Esophagus muscularis mucosa (tissue), 4 donors: ENCODE measurements at places on chromosomes 13 and 19. TPM values are rescaled to one million over a fixed set of nuclear protein-coding genes. Genes with fewer than 3 reads are reported as not detected.

GRCh38 chr19:12260861-12261260 lies 33.8 kb downstream of the ZNF44 start:
- no peak for DNase-seq

Gene ZNF446
- total RNA-seq: 18.7 TPM

GRCh38 chr13:101730420-101731000 lies 278.0 kb downstream of the ITGBL1 start:
- no peak for DNase-seq

DNA sequence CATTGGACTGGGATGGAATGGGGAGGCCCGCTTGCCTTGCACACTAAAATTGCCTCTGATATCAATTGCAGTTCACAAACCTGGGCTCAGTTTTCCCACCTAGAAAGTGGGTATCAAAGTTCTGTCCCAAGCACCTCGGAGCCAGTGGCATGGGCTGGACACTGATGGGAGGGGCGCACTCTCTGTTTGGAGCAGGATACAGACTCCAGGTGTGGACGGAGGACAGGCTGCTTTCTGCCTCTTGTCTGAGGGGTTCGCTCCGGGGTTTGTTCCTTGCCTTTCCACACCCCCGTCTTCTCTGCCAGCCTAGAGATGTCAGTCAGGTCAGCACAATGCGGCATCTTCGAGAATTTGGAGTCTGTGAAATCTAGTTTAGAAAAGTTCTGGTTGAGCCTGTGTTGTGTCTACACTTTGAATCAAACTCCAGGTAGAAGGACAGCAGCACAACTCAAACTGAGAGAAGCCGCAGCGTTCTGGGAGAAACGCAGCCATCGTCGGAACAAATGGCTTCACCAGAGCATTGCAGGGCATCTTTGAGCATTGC lies 141.9 kb downstream of the TEX29 start:
- no peak for DNase-seq

- no peak for DNase-seq
These were observed 4.3 kb upstream of the SIGLEC12 start for GRCh38 chr19:51505904-51506303.
